ENCODE measurements at places on chromosomes 2 and 18. TPM values are rescaled to one million over a fixed set of nuclear protein-coding genes. Genes with fewer than 3 reads are reported as not detected.

Gene RGPD3
- total RNA-seq, result 0.33 TPM

Gene ANKRD62
- not detected for total RNA-seq

Gene ZNF521
- 18.0 TPM for total RNA-seq

Gene ITGB6
- total RNA-seq, result 461 TPM

Gene SERPINB10
- total RNA-seq, result not detected

Gene VIT
- 0.67 TPM for total RNA-seq

Gene ATP6V1B1
- total RNA-seq, result not detected

Gene ARID5A
- total RNA-seq, result 8.3 TPM

Gene SMAD7
- total RNA-seq, result 18.6 TPM

Gene TBR1
- total RNA-seq, result under 0.01 TPM

Gene CCDC74A
- total RNA-seq, result 4.4 TPM

Gene RALBP1
- 57.8 TPM for total RNA-seq

Gene CLEC4F
- not detected for total RNA-seq

Gene HRH4
- total RNA-seq, result not detected

Gene RNASEH1
- total RNA-seq, result 42.2 TPM

Gene CRYGD
- total RNA-seq, result not detected

Gene FANCL
- total RNA-seq, result 10.2 TPM

Gene NT5DC4
- 1.2 TPM for total RNA-seq

Gene SCN1A
- not detected for total RNA-seq

Gene TMEM163
- total RNA-seq, result not detected

Gene GCG
- total RNA-seq, result not detected

Gene SLC4A3
- total RNA-seq, result 23.9 TPM

Gene OR6B2
- total RNA-seq, result not detected

Gene PLCL1
- 0.33 TPM for total RNA-seq

Gene SLC19A3
- 0.35 TPM for total RNA-seq

Gene ANKAR
- 3.7 TPM for total RNA-seq

Gene ASPRV1
- not detected for total RNA-seq

Gene MYO3B
- total RNA-seq, result 0.24 TPM

Gene FAM228A
- not detected for total RNA-seq
